ENCODE measurements at places on chromosomes 2 and 18.

DNA sequence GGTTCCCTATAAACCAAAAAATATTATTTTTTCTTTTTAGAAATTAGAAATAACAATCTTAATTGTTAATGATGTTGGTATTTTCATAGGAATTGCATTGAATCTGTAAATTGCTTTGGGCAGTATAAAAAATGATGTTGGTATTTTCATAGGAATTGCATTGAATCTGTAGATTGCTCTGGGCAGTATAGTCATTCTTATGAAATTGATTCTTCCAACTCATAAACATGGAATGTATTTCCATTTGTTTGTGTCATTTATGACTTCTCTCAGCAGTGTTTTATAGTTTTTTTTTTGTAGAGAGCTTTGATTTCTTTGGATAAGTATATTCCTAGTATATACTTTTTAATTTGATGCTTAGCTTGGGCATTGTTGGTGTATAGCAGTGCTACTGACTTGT lies 82.0 kb upstream of the NT5C1B start:
- H3K27me3 ChIP-seq = no peaks in the 10 kb centered on the region
- H3K27ac ChIP-seq = no peak overlapping the region
- H3K36me3 ChIP-seq = no peaks in the 10 kb centered on the region
- no peaks in the 10 kb centered on the region for H3K4me1 ChIP-seq
- no peak overlapping the region for H3K4me3 ChIP-seq
- no peak for DNase-seq

DNA sequence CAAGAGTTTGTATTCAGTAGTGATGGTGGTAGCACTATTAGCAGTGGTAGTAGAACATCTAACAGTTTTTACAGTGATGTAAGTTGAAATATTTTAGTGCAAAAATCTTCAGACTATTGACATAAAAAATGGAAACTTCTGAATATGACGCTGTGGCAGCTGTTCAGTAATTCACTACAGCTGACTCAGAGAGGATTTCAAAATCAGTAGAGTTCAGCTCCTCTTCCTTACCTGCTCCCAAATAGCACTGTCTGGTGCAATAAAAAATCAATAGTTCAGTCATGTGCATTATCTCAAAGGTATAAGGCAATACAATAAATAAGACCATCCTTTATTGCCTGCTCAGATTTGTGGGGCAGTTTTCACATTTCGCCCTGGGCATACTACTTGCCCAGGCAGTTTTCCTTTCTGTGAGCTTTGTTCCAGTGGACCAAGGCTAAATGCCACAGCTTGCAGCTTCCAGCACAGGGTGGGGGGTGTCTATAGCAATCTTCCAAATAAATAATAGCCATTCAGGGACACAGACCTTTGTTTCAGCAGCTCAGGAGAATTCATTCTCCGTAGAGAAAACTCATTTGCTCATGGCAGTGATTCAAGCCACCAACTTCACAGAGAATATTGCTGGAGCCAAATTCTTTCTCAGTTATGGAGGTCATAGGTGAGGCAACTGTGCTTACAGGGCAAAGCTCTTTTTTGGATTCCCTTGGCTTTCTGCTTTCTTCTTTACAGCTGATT lies 33.9 kb upstream of the GORASP2 start:
- no peak overlapping the region for H3K4me3 ChIP-seq
- H3K36me3 ChIP-seq = no peaks in the 10 kb centered on the region
- DNase-seq = no peak
- peaks cover 17% of the 10 kb centered on the region for H3K4me1 ChIP-seq

DNA sequence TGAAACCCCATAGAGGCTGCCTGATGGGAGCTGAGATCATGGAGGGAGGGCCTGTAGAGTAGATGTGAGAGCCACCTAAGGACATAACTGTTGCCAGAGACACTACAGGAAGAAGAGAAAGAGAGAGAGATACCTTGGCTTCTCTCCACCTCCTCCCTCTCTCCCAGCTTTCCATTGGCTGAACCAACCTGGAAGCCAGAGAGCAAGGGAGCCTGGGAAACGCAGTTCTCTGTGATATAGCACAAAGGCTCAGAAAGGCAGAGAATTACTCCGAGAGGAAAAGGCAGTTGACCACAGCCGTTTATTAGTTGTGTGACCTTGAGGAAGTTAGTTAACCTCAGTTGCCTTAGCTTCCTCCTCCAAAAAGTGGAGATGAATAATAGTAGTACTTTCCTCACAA lies 37.7 kb upstream of the MAT2A start:
- DNase-seq = no peak
- peaks cover 21% of the 10 kb centered on the region for H3K4me1 ChIP-seq
- H3K27me3 ChIP-seq = no peaks in the 10 kb centered on the region

DNA sequence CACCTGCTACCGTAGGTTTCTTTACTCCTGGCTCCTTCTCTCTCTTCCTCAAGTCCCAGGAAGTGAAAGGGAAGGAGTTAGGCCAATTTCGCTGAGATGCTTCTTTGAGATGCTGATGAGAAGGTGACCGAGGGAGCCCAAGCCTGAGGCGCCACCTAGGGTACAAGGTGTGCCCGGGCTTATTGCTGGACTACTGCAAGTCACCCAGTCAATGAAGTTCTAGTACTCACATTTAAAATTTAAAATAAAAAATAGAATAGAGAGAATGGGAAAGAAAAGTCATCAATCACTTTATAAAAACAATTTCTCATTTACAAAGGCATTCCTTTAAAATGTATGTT lies 45.3 kb downstream of the ACAA2 start:
- peaks cover 4% of the 10 kb centered on the region for H3K27me3 ChIP-seq
- H3K36me3 ChIP-seq = no peaks in the 10 kb centered on the region
- no peak overlapping the region for H3K27ac ChIP-seq
- no peak for DNase-seq

DNA sequence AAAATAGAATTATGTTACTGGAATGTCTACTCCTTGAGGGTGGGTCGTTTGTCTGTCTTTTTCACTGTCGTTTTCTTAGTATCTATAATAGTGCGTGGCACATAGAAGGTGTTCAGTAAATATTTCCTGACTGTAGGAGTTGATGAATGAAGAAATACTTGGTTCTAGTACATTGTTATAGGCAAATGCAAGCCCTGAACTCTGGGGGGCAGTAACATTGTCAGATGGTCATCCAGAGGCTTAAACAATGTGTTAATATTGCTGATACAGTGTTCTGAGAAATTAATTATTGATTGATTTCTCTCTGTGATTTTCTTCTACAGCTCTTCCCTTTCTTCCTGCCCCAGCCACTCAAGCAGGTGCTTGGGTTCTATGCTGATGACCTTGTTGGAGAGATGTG lies 24.4 kb upstream of the THOC1 start:
- H3K27me3 ChIP-seq = no peaks in the 10 kb centered on the region
- no peak for DNase-seq
- H3K27ac ChIP-seq = no peak overlapping the region
- peaks cover 8% of the 10 kb centered on the region for H3K4me1 ChIP-seq

DNA sequence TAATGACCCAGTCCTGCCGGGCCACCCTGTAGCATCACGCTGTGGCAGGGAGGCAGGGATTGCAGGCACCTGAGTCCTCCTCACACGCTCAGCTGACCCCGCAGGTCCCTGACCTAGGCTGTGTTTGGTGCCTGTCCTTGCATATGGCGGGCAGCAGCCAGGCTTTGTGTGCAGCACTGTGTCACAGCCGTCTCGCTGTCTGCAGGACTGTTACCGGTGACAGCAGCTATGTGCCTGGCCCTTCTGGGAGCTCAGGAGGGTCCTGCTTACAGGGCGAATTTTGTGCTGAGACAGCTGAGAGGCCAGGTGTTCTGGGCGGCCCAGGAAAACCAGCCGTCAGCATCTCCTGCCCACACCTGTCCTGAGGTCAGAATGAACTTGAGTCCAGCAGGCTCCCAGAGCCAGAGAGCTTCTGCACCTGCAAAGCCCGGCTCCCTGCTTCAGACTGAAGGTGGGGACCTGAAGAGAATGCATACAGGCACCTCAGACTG lies 10.4 kb upstream of the ARID5A start:
- peaks cover 19% of the 10 kb centered on the region for H3K4me1 ChIP-seq
- no peaks in the 10 kb centered on the region for H3K36me3 ChIP-seq
- H3K27ac ChIP-seq = no peak overlapping the region
- H3K4me3 ChIP-seq = no peak overlapping the region
- no peak for DNase-seq

DNA sequence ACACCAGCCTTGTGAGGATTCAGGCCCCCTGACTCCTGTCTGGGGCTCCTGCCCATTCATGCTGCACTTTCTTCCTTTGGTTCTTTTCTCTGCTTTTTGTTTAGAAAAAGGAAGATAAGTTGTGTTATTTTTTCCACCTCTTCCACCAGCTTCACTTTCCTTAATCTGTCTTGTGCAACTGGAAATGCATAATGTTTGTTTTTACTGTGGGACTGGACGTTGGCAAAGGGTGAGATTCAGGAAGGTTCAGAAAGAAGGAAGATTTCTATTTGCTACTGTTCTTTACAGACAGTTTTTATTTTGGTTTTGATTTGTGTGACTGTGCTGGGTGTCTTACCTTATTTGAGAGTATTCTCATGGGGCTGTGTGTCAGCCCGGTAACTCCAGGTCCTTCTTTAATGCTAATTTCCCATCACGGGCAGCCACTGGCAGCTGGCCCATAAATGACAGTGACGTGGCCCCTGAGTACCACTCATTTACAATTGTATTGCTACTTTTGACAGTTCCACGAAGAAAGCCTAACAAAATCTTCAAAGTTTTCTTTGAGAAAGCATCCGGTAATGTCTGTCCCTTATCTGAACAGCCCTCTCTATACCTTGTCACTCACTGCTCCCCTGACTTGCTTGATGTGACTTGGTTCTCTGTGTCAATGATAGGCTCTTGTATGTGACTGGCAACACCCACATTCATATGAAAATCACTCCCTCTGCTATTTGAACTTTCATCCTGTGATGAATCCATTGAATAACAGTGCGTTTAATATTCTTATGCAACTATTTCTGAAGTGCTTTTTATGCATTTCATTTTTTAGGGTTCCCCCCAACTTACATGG lies 32.7 kb downstream of the RHBDD1 start:
- H3K36me3 ChIP-seq = peaks cover 29% of the 10 kb centered on the region
- DNase-seq = no peak
- no peak overlapping the region for H3K27ac ChIP-seq
- H3K4me1 ChIP-seq = no peaks in the 10 kb centered on the region
- no peak overlapping the region for H3K4me3 ChIP-seq

DNA sequence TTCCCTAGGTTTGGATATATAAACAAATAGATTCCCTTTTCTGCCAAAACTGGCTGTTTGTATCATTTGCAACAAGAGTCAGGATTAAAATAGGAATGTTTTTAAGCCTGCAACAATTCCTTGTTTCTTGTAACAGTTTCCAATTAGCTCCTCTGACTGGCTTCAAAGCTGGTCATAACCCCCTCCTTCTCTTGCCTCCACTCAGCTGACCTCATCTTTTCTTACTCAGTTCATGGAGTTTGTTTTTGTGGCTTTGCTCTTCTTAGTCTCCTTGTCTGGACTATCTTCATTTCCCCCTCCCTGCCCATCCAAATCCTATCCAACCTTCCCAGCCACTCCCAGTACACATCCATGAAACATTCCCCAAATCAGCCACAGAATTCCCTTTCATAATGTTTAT lies 14.3 kb upstream of the RAPH1 start:
- H3K36me3 ChIP-seq = no peaks in the 10 kb centered on the region
- H3K4me3 ChIP-seq = no peak overlapping the region
- H3K27ac ChIP-seq = no peak overlapping the region
- no peak for DNase-seq
- H3K4me1 ChIP-seq = peaks cover 12% of the 10 kb centered on the region
- H3K27me3 ChIP-seq = peaks cover 5% of the 10 kb centered on the region

DNA sequence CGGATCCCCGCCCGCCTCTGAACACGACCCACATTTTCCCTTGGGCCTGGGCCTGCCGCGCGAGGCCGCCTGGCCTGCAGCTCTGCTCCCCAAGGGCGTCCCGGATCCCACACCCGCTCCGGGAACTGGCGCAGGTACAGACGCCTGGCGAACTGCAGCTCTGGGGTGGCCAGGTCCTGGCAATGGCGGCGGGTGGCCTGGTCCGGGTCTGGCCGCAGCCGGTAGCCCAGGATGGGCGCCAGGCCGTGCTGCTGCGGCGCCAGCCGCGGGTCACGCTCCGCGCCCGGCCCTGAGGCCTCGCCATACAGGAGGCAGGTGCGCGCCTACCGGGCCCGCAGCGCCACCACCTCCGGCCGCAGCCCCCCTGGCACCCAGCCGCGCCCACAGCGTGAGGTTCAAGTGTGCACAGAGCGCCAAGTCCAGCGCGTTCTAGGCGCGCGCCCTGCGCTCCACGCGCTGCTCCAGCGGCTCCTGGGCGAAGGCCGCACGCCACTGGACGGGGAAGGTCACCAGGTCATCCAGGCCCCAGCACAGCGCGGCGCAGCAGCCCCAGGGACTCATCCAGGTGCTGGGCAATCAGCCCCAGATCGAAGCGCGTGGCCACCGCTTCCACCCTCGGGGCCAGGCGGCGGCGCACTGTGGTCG lies 9.5 kb downstream of the AQP12A start:
- no peak overlapping the region for H3K27ac ChIP-seq
- H3K4me3 ChIP-seq = no peak overlapping the region
- peaks cover 4% of the 10 kb centered on the region for H3K4me1 ChIP-seq
- no peaks in the 10 kb centered on the region for H3K36me3 ChIP-seq
- H3K27me3 ChIP-seq = peaks cover 8% of the 10 kb centered on the region
- no peak for DNase-seq

DNA sequence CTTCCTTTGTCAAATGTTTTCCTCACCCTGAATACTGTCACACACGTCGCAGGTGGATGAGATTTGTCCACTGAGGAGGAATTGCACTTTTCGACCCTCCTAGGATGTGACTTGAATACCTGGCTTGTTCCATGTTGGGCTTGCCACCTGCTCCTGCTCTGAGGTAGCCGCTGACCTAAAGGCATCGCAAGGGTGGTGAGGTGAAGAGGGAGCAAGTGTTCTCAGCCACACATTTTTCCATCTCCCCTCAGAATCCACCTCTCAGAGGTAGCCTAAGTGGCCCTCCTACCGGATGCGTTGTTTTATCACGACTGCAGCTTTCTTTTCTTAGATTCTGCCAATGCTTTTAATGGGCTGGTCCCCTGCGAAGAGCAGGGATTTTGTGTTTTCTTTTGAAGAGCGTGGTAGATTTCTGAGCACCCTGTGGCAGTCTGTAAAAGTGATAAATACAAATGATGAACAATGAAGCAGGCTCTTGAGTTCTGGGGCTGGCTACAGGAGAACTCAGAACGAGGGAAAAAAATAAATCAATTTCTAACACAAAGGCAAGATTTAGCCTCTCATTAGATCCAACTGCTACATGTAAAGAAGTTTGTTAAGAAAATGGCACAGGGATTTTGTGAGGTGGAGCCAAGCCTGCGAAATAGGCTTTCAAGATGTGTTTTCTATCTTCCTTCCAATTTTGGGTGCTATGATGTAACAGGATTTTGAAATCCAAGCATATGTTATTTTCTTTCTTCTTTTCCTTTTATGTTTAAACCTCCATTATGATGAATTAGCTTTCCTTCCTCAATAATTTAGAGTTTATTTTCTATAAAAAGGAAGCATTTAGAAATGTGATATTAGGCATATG lies 386.7 kb downstream of the TGIF1 start:
- no peak for DNase-seq
- H3K27me3 ChIP-seq = peaks cover 3% of the 10 kb centered on the region
- no peaks in the 10 kb centered on the region for H3K36me3 ChIP-seq
- H3K4me1 ChIP-seq = no peaks in the 10 kb centered on the region
- no peak overlapping the region for H3K4me3 ChIP-seq

GRCh38 chr18:7890075-7890474 lies 323.0 kb downstream of the PTPRM start:
- H3K36me3 ChIP-seq = no peaks in the 10 kb centered on the region
- H3K27ac ChIP-seq = no peak overlapping the region
- H3K27me3 ChIP-seq = no peaks in the 10 kb centered on the region
- no peak overlapping the region for H3K4me3 ChIP-seq

GRCh38 chr18:59353079-59353680 lies 5.9 kb downstream of the LMAN1 start:
- DNase-seq = no peak
- no peak overlapping the region for H3K4me3 ChIP-seq
- H3K27ac ChIP-seq = no peak overlapping the region
- peaks cover 56% of the 10 kb centered on the region for H3K36me3 ChIP-seq
- peaks cover 18% of the 10 kb centered on the region for H3K4me1 ChIP-seq

- H3K4me1 ChIP-seq = no peaks in the 10 kb centered on the region
- H3K27me3 ChIP-seq = peaks cover 27% of the 10 kb centered on the region
Measured at GRCh38 chr2:144625626-144626025, 105.7 kb upstream of the ZEB2 start.
